RWPE2 (cell line): ENCODE measurements at places on chromosomes 11 and 22.

DNA sequence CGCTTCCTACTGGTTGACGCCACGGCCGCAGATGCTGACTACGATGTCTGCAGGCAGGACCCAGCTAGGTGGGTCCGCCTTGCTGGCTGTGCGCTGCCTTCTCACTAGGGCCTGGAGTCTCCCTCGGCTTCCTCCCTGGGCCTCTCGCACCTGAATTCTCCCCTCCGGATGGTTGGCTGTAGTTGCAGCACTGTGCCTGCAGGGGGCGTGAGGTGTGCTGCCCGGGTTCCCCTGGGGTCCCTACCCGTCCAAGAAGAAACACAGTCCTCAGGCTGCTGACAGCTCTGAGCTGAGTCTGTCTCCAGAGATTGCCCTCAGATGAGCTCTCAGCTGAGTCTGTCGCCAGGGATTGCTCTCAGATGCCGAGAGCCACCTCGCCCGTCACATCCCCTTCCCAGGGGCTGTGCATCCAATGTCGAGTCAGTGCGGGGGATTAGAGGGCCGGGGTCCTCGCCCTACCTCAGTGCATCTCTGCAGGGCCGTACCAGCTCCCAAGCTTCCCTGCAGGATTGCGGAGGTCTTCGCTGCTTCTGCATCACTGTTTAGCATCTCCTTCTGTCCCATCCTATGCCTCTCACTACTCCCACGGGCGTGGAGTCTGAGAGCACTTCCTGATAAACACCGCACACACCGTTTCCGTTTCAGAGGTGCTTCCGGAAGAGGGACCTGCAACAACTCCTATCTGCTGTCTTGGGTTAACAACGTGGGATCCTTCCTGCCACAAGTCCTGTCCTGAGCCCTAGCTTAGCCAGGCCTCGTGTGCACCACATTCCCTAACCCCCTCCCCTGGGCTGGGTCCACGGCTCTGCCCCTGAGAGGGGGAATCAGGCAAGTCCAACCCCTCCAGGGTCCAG lies 196.9 kb downstream of the CSNK2A3 start:
- no peak for DNase-seq

GRCh38 chr11:65822776-65823528 lies 10.8 kb upstream of the SNX32 start:
- no peak for DNase-seq

DNA sequence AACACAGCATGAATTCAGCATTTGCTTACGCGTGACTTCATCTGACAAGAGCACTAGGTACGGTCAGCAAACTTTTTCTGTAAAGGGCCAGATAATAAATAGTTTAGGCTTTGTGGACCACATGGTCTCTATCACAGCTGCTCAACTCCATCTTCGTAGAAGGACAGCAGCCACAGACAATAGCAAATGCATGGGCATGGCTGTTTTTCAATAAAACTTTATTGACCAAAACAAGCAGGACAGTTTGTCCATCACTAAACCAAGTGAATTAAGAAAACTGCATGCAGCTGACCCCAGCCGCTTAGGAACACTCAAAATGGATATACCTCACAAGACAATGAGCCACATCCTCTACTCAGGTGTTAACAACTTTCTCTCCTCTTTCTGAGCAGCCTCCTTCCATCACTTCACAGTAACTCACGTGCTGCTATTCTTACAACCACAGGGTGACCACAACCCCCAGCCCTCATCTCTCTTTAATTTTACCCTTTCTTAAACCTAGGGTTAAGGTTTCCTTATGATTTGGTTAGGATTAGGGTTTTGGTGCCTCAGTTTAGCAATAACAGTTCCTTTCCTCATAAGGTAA lies 22.7 kb upstream of the ARHGAP32 start:
- DNase-seq = no peak

DNA sequence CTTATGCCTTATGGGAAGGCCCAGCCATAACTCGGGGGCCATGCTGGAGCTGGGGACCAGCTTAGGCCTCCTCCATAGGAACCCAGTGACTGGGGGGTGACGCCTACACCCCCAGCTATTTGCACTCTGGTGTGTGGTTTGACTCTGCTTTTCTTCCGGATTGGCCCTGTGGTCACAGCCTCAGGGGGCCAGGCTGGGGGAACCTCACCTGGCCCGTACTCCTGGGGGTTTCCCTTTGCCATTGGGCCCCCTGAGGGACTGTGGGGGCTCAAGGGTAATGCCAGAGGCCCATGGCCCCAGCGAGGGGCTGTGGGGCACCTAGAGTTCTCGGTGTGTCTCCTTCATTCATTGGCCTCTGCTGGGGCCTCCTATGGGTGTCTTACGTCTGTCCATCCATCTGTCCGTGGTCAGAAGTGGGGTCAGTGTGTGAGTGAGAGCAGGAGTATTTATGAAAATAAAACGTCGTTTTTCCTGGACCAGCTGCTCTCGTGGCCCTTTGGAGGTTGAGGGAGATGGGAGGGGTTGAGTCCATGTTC lies 6.3 kb upstream of the SH3BP1 start:
- DNase-seq = no peak

- DNase-seq = no peak
Measured at GRCh38 chr11:6703247-6704063, 20.3 kb upstream of the MRPL17 start.
